Activated T-helper 17 cell treated with anti-CD3 and anti-CD28 coated beads, Interleukin-2, amount 50 U/mL, for 72 hours (primary cell): ENCODE measurements at places on chromosomes 4 and X.

DNA sequence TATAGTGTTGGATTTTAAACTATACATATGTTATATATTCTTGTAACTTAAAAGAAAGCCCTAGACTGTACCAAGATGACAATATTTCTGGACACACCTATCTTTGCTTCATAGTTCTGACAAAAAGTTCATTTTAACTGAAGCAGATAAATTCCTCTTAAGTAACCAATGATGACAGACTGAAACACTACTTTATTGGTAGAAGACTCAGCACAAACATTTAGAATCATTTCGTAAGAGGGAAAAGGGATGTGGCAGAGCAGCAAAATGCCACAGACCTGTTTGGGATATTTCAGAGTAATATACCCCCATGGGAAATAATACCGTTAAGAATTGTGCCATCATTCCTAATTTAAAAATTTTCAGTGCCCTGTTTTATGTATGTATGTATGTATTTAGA lies 56.2 kb downstream of the APOO start:
- no peak for ATAC-seq

DNA sequence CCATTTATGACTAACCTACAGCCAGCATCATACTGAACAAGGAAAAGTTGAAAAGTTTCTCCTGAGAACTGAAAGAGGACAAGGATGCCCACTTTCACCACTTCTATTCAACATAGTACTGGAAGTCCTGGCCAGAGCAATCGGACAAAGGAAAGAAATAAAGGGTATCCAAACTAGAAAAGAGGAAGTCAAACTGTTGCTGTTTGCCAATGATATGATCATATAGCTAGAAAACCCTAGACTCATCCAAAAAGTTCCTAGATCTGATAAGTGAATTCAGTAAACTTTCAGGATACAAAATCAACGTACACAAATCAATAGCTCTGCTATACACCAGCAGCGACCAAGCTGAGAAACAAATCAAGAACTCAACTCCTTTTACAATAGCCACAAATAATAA lies 64.5 kb downstream of the CENPC start:
- ATAC-seq = no peak

DNA sequence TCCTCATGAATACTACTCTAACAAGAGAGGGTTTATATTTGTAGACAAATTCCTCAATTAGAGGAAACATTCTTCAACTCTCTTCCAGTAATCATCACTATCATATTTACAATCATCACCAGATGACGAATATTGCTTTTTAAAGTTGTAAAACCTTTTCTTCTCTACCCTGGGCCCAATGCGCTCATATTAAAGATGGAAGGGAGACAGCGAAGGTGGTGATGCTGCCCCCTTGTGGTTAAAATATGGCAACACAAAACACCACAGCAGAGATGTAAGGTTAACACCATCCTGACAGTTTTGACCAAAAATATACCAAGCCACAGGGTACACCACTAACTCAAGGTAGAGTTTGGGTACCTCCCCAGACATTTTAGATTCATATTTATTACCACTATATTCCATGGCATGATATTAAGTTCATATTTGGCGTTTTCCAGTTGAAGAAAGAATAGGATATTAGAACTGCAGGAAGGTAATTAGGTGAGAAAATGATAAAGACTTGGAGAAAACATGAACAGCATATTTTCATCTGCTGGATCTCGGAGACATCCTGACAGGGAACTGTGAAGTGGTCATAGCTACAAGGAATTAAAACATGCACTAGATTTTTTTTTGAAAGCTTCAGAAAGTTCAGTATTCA lies 72.8 kb downstream of the SLC9A7 start:
- peak; percentile 69 for ATAC-seq

DNA sequence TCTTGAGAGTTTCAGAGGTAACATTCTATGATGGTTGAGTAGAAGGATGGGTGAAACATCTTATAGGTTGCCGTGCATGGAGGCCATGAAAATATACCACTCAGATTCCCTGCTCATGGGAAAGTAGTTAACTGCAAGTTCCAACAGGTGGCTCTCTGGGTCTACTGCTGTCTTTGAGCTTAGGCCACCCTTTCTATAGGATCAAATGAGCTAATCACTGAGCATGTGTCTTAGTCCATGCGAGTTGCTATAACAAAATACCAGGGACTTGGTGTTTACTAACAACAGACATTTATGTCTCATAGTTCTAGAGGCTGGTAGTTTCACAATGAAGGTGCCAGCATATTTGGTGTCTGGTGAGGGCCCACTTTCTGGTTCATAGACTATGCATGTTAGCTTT lies 144.8 kb upstream of the UNC5C start:
- ATAC-seq = no peak

DNA sequence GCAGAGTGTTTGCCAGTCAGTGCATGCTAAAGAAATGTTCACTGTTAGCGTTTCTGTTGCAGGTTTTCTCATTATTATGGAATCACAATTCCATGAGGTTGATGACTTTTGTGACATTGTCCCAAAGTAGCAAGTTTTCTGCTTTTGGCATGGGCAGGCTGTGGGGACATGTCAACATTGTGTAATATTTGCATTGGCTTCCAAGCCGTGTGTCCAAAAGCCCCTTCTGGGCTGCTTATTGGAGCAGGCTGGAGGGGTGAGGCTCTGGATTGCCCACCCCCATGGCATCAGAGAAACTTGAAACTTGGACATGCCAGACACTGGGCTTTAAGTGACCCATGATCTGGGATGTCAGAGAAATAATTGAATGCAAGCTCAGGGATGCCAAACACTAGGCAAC lies 90.7 kb downstream of the RTL9 start:
- ATAC-seq = no peak

DNA sequence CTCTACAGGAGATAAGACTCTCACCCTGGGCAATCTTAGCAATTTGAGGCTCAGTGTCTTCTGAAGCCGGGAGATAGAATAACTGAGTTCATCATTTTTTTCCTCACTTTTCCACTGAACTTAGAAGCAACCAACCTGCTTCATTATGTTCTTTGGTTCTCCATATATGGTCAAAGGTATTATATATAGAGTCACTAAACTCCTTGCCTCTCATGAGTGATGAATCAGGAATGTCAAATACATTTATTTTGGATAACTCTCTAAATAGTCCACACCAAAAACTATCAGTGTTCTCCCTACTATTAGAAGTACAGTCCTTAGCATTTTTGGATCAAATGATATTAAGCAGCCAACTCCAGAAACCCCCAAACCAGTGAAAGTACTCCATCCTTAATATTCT lies 421.5 kb upstream of the EPHA5 start:
- ATAC-seq = no peak

DNA sequence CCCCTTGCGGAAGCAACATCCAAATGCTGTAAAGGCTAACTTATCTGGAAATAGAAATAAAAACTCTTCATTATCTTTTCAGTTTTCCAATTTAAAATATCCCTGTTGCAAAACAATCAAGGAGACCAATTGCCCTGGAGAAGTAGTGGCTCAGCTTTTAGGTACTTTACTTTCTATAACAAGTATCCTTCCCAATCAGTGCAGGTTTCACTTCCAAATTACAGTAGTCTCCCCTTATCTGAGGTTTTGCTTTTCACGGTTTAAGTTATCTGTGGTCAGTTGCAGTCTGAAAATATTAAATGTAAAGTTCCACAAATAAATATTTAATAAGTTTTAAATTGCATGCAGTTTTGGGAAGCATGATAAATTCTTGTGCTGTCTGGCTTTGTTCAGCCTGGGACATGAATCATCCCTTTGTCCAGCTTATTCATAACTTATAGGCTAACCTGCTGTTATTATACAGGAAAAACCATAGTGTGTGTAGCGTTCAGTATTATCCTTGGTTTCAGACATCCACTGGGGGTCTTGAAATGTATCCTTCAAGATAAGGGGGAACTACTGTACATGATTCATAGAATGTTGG lies 973.1 kb upstream of the GRID2 start:
- ATAC-seq = no peak

DNA sequence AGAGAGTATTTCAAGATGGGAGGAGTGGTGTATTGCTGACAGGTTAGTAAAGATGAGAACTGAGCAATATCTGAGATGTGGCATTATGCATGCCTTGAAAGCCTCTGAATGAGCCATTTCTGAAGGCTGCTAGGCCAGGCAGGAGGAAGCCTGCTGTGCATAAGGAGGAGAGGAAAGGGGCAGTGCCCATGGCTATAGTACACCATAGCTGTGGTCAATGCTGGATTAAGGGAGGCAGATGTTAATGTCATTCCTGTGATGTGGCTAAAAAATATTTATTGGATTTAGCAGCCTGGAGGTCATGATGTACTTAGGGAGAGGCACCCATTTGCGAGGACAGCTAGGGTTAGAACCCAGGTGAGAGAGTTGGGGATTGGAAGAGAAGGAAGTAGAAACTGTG lies 130.0 kb upstream of the LNX1 start:
- ATAC-seq = no peak

- ATAC-seq = no peak
Observed at GRCh38 chrX:34275699-34276098, 143.6 kb upstream of the FAM47A start.

- ATAC-seq = no peak
Observed at GRCh38 chr4:136392576-136392975, 1139.7 kb downstream of the PCDH18 start.

DNA sequence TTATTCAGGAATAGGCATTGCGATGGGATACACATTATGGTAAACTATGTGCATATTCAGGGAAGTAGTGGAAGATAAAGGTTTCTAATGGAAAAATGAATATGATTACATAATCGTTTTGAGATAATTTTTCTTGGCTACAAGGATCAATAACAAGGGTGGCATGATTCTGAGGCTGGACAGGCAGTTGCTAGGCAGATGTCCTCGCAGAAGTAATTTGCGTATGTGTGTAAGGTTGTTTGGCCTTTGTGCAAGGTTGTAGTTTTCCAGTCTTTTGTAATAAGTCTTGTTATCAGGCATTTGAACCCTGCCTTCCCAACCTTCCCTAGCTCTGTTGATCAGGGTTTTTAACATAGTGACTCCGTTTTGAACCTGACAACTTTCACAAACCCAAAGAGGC lies 59.7 kb downstream of the RGS12 start:
- ATAC-seq = no peak

DNA sequence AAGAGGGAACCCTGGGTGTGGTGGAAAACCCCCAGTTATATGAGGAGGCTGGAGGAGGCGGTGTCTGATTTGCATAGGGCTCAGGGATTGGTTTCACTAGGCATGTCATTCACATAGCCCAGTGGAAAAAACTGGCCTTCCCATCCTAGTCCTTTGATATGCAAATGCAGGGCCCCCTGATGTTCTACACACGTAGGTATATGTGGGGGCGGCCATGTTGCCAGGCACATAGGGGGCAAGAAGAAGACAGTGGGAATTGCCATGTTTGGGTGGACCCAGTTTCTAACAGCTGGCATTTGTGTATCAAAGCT lies 34.0 kb upstream of the ENPP6 start:
- peak; percentile 23 for ATAC-seq

DNA sequence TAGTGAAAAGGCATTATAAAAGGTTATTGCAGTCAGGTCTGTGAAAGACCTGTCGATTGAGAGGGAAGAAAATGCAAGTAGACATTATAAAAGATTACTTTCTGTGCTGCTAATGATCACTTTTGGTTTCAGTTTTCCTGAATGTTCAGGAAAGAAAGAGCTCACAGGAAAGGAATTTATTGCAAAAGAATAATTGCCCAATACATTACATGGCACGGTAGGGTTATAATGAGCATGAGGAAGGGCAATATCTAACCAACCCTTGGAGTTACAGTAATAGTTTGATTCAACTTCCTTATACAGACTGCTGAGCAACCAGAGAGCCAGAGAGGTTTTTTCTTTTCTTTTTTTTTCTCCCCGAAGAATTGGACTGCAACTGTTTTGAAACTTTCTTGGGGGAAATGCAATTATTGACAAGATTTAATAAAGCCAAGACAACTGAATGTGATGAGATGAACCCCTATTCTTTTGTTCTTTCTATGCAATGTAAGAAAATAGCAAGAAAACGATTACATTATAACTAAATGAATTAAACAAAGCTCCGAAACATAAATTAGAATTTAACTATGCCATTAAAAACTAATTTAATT lies 247.0 kb downstream of the C4orf33 start:
- no peak for ATAC-seq

DNA sequence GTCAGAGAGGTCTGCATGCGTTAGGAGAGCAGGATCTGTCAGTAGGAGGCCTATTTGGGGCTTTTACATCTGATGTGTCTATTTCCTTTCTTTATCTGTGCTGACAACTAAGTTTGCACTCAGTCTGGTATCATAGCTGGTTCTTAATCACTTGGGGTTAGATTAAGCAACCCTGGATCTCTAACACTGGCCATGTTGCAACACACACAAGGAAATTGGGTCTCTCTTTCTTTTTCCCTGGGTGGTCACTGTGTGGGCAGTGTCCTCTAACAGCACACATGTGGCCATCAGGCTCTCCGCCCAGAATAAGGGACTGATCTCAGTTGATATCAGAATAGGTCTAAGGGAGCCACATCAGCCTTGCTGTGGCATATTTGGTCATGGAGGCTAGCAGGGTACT lies 38.9 kb downstream of the IGFBP7 start:
- no peak for ATAC-seq

- no peak for ATAC-seq
Observed at GRCh38 chr4:88858752-88859151, 161.1 kb upstream of the NAP1L5 start.

DNA sequence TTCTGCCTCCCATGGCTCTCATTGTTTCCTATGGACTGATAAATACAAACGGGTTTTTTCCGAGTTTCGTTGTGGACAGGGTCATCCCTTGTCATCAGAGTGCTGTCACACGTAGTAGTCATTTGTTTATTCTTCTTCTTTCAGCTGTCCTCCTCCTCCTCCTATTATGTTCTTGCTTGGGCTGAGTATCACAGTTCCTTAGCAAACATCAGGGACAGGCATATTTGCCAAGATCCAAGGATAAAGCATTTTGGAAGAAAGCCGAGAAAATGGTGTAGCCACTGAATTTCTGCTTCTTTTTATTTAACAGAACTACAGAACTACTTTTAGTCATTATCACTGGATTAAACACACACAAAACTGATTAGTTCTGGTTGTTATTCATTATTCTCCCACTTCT lies 167.9 kb downstream of the MAML3 start:
- ATAC-seq = no peak

GRCh38 chr4:1726146-1726934 lies 5.0 kb downstream of the TACC3 start:
- peak; percentile 33 for ATAC-seq

GRCh38 chr4:87580057-87580456 lies 28.3 kb upstream of the DSPP start:
- ATAC-seq = no peak

DNA sequence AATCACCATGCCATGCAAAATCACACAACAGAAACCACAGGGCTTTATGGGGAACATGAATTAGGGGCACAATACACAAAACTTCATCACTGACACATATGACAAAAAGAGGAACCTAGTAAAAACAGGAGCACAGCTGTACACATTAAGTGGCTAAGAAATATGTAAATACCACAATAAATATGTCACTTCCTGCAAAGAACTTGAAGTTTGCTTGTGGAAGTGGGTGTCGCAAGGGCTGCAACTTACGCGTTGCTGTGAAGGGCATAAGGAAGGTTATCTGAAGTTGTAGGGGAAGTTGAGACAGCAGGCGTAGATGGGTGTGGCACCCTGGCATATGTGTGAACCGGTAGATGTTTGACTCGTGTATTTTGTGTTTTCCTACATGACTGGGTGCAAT lies 42.4 kb downstream of the CLCN4 start:
- ATAC-seq = no peak

- no peak for ATAC-seq
Observed at GRCh38 chr4:185019456-185020292, 1.4 kb downstream of the HELT start.
